Stimulated activated CD4-positive, alpha-beta T cell treated with anti-CD3 and anti-CD28 coated beads, Interleukin-15, amount 100 ng/mL, for 1 hour (primary cell): ENCODE measurements at places on chromosomes 2 and 18.

DNA sequence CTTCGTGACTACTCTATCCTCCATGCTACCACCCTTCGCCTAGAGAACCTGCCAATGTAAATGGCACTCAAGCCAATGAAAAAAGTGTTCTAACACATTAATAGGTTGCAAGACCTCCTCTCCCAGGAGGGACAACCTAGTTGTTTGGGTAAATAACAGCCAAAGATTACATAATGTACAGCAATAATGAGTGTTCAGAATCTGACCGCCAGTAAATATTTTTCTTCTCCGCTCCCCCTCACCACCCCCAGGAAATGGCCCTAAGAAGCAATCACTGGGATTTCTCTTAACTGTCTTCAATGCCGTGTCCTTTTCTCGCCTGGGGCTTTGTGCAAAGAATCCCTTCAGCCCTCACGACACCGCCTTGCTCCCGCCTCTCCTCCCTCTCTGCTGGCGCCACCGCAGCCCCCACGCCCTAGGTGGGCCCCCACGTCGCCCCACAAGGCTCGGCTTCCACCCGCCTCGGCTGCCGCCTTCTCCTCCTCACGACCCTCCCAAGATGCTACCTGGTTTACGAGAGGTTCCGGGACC lies 458 bp downstream of the HYCC2 start:
- no peak for DNase-seq

DNA sequence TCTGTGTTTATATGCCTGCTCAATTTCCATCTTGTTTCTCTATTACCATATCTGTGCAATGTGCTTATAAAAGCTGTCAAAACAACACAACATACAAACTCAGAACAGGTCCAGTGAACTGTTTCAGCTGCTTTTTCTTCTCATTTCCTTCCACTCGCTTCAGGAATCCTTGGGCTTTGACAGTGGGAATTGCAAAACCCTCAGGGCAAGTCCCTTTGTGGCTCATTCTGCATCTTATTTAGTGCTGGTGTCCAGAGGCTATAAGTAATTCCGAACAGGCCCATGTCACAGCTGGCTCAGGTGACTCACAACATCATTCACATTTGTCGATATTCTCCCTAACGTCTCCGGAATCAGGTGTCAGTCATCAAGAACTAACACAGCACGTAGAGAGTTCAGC lies 309.9 kb upstream of the ZNF521 start:
- no peak for DNase-seq

DNA sequence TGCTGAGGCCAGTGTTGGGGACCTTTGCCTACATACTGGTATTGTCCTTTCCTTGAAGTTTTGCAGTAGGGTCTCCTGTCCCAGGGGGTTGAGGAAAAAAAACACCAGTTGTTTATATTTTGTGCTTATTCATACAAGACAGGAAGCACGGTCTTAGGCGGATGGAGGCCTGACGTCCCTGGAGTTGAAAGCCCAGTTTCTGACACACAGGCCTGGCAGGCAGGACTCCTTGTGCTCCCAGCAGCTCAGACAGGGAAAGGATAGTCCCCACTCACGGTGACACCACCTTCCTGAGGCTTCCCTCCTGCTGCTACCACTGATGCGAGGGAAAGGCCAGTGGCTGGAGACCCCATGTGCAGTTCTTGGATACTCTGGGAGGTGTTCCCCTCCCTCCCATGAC lies 15.5 kb upstream of the SP100 start:
- DNase-seq: no peak

GRCh38 chr2:173027181-173028128 lies 48.2 kb upstream of the MAP3K20 start:
- DNase-seq: peak; percentile 35

DNA sequence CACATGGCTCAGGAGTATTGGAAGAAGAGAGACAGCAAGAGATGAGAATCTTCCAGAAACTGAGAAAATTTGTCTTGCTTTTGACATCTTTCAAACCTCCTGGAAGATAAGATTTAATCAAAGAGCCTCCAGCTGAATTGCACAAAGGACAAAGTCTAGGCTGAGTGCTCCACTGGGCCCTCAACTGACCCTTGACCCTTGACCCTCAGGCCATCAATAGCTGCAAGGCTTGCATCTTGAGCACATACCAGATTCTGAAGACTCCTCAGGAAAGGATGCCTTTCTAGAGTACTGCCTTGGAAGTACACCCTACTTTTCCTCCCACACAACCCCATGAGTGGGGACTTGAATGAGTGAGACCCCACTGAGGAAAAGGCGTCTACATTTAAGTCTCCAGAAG lies 1125.5 kb downstream of the BCL11A start:
- no peak for DNase-seq

GRCh38 chr2:71067567-71068217 lies 756 bp upstream of the NAGK start:
- DNase-seq: peak; percentile 2

- DNase-seq: no peak
These were observed 21.7 kb downstream of the BIN1 start for GRCh38 chr2:127085317-127085681.

GRCh38 chr18:24630346-24630880 lies 170.0 kb downstream of the HRH4 start:
- no peak for DNase-seq

DNA sequence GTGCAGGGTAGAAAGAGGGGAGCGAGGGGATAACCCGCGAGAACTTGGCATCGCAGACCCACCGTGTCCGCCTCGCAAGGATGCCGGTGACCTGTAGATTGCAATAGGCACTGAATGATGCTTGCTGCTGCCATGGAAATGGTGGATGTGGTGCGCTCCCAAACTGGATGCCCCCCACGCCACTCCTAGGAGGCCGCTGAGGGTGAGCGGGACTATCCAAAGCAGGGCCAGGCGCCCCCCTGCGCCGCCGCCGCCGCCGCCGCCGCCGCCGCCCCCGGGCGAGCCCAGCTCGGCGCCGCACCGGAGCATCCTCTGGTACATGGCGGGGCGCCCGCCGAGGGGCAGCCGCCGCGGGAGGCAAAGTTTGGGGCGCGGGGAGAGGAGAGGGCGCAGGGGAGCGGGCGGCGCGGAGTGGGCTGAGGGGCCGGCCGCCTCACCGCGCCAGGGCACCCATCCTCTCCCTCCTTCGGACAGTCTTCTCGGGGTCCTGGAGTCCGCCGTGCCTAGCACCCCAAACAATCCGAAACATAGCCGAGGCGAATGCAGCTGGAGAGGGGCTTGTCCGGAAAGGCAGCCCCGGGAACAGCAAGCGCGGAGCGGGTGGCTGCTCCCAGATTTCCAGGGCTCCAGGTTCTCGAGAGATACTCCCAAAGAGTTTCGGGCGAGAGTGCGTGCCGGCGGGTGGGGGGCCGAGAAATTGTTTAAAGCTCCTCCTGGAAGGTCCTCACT lies 685.1 kb downstream of the NRXN1 start:
- DNase-seq: no peak

DNA sequence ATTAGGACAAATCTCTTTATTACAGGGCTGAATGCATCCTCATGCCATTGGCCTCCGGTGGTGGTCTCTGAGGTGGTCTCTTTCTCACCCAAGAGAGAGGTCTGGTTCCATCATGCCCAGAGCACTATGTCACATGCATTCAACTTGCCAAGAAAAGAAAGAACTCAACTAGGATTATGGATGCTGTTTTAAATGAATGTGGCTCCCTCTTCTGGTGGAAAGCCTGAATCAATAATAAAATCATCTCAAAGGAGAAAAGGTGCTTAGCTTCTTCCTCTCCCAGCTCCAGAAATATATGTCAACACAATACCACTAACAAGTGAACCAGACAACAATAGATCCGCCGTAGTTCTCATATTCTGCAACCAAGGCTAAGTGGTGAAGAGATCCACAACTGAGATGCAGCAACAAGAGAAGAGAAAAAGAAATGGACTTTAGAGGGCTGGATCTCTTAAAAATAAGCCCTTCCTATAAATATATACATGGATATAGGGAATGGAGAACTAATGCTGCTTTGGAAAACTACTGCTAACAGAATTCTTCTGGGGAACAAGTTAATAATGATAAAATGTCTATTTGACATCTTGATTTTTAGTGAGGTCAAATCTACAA lies 396.8 kb downstream of the NCKAP5 start:
- no peak for DNase-seq

DNA sequence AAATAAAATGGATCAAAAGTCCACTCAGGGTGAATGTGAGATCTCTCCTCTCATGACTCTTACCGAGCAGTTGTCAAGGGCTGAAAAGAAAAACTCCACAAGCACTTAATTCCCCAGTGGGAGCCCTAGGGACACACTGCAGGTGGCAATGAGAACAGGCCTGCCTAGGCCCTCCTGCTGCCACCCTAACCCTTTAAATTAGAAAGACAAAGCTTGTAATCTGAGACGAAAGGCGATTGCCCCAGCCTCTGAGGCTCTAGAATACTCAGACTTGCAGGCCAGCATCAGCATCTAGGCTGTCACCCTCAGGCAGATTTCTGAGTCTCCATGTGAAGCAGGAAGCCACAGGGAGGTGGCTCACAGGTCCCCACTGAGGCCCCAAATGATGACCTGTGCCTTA lies 457.0 kb upstream of the MYT1L start:
- no peak for DNase-seq

GRCh38 chr2:210839034-210839433 lies 282.6 kb downstream of the CPS1 start:
- no peak for DNase-seq

GRCh38 chr2:158253170-158253569 lies 151.5 kb downstream of the UPP2 start:
- no peak for DNase-seq

DNA sequence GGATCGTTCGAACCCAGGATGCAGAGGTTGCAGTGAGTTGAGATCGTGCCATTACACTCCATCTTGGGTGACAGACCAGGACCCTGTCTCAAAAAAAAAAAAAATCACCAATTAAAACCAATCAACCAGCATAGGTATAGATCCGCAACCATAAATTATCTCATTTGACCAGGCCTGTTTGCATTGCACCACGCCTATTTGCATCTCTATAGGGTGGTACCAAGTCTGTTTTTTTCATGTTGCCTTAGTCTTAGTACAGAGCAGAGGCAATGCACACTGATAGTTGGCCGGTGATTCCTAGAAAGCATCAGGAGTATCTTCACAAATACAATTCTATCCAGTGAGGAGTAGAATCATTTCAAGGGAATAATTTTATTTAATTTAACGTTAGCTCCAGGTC lies 9.3 kb upstream of the NPC1 start:
- no peak for DNase-seq

- no peak for DNase-seq
These were observed 80.4 kb upstream of the RND3 start for GRCh38 chr2:150567771-150568301.

DNA sequence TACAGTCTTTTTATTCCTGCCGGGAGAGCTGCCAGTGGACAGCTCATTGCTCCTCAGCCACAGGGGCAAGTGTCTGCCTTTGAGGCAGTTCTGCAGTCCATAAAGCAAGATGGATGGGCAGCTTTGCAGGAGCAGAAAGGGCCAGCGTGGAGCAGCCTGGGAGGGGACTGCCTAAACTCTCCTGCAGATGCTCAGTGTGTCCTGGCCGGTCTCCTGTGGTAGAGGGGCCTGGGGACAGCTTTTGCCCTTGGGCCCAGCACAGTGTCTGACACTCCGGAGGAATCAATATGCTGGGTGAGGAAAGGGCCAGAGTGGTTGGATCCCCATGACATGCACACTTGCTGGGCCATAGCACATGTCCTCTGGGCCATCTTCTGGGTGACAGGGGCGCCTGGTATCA lies 65.7 kb upstream of the DAPL1 start:
- no peak for DNase-seq

- no peak for DNase-seq
These were observed 482.9 kb upstream of the HS6ST1 start for GRCh38 chr2:128801576-128801975.

DNA sequence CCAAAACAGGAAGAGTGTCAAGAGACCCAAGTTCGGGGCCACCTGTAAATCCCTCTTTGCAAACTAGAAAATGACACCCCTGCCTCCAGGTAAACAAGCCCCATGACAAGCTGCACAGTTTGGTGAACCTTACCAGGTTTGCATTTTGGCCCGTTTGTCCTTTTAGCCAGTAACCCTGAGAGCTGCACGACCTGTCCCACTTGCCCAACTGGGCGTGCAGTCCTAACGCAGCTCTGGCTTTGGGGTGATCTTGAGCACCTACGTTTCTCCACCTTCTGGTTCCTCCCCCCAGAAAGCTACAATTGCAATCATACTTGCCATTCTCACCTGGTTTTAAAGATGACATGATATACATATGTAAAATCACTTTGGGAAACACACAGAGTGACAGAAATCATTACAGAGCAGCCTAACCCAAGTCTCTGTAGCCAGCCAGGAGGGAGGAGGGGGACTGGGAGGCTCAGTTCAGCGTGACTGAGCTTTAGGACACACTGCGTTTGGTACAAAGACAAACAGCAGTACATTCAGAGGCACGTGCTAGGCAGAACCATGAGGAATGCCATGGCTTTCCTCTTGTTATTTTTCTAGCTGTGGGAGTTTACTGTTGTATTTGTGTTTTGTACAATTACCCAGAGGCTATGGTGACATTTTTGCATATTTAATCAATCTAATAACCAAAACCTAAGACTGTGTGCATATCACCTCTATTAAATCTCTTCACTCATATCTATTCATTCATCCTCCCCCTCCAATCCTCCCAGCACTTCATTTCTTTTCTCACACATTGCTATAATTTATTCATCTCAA lies 304.0 kb downstream of the IRS1 start:
- DNase-seq: no peak

GRCh38 chr2:26877276-26877675 lies 29.3 kb downstream of the DPYSL5 start:
- DNase-seq: no peak

DNA sequence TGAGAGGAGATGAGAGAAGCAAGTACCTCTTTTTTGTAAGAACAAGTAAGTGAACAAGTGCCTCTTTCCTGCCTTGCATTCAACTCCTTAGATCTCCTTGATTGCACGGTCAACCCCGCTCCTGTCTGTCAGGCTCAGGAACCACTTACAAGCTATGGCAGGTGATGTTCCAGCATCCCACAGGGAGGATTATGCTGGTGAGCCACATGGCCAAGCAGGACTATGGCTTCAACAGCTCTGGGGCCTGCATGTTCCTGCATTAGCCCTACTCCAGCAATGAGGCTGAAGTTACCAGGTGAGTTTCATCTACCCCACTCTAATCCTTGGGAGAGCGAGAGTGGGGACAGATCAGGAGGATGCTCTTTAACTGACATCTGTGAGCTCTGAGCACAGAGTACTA lies 29.5 kb downstream of the TTC32 start:
- no peak for DNase-seq

DNA sequence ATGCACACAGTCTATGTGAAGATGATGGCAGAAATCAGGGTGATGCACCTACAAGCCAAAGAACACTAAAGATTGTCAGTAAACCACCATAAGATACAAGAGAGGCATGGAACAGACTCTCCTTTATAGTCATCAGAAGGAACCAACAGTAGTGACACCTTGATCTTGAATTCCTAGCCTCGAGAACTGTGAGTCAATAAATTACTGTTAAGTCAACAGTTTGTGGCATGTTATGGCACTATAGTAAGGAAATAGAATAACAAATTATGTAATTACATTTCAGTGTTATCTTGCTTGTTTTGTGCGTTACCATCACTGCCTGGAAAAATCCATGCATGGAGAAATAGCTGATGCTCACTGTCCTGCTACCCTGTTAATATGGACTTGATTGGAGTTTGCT lies 110.2 kb upstream of the LRP1B start:
- DNase-seq: no peak

- DNase-seq: no peak
These were observed 34.9 kb downstream of the PTCD3 start for GRCh38 chr2:86140969-86141392.
